HS-27A (cell line): ENCODE measurements at places on chromosomes 11 and 22.

GRCh38 chr11:119594639-119595249 lies 134.3 kb downstream of the NECTIN1 start:
- DNase-seq: peak; percentile 66

DNA sequence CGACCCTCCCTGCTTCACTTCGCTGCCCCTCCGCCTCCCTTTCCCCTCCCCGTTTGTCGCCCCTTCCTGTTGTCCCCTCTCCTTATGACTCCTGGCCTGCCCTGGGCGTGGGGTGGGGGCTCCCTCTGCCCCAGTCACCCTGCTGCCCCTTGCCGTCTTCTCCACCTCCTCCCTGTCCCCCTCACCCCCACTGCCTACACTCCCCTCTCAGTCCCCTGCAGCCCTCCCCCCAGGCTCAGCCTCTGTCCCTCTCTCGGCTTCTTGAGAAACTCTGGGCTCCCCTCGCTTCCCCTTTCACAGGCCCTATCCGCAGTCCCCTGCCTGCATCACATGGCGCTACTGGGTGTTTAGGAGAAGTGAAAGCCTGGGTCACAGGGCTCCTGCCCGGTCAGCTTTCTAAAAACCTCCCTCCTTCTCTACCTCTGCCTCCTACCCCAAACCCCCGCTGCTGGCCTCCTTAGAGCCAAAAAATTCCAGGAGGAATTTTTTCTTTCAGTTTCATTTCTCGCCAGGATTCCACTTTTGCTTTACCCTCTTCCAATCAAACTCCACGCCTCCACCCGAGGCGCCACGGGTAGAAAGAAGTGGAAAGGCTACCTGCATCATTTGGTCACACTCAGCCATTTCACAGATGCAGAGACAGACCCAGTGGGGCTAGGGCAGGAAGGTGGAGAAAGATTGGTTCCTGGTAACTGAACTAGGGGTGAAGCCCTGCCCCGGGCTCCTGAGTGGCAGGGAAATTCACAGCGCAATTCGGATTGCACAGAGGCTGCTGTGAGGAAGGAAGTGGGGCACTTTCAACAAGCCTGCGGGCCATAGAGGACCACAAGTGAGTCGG lies at the start of gene SLC15A3:
SLC15A3 (minus strand) TSS at position 273 of the 838 bp plus-strand sequence. CDS start 625 bp downstream, outside the sequence.
- DNase-seq: no peak

GRCh38 chr22:32623943-32624342 lies 149.3 kb downstream of the FBXO7 start:
- DNase-seq: peak; percentile 41

DNA sequence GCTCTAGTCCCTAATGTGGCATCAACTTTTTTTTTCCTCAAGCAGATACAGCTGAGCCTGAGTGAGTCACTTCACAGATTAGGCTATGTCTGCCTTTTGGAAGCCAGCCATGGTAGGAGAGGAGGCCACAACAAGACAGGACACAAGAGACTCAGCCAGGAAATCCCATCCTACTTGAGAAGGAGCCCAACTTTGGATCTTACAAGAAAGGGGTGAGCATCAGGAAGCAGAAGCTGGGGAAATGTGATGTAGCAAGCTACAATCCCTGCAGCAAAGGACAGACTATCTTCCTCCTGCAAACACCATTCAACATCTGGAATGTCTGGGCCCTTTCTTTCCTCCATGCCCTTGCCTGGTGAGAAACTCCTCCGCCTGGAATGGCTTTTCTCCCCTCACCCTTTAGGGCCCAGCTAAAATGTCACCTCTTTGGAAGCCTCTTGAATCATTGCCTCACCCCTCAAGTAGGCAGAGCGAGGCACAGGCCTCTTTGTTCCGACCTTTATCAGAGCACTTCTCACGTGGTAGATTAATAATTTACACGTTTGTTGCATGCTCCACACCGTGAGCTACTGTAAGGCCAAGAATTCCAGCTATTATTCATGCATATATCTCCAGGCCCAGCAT lies 156.4 kb upstream of the PITPNB start:
- peak; percentile 45 for DNase-seq

DNA sequence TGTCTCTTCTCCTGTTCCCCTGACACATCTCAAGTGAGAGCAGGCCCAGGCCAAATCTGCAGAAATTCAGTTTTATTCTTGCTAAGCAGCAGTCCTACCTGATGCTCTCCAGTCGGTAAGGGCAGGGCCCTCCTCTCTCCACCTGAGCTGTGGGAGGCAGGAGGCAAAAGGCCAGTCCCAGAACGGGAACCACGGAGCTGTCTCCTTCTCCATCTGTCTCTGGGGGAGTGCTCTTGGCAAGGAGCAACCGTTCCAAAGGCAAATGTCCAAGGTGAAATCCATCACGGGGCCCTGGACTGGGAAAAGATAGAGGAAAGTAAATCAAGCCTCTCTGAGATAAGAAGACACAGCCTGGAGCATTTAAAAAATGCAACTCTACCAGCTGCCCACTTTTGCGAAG lies 65.2 kb upstream of the CDON start:
- DNase-seq: no peak

GRCh38 chr11:65947133-65947532 lies 1.9 kb downstream of the TSGA10IP start:
- DNase-seq: no peak

- DNase-seq: no peak
These were observed 49.3 kb upstream of the IGLL5 start for GRCh38 chr22:22838148-22838786.

DNA sequence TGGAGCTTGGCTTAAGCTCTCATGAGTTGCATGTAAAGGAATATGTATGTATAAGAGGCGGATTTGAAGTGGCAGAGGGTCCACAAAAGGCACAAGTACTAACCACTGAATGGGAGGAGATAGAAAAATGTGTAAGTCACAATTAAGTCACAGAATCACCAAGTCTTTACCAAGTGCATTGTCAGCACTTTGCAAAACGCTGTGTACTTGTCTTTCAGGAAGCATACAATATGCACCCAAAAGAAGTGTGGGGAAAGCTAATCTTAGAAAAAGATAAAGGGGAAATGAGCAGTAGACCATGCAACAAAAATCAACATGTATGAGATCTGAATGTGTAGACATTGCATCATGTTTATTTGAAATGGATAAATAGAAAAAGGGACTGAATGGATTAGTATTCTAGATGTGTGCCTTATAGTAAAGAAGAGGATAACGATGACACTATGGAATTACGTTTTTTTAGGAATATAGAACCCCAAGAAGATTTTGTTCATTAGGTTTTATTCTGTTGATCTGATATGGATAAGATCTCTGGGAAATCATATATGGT lies 4.5 kb downstream of the CNTF start:
- no peak for DNase-seq

DNA sequence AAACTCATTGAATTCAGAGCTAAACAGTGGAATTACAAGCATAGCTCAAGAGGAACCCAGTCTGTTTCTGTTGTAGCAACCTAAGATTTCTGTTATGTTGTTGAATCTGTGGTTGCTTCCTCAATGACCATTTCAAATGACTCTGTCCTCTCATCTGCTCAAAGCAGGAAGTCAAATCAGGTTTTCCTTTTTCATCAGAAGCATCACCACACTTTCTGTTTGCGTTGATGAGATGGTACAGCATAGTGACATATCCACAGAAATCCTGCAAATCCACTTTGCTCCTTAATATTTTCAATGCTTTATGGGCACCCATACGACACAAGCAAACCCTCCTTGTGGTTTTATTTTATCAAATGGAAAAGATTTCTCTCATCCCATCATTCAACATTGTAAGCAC lies 12.6 kb upstream of the UCP2 start:
- no peak for DNase-seq

- no peak for DNase-seq
These were observed 83.0 kb downstream of the TMPRSS5 start for GRCh38 chr11:113623114-113623513.

- no peak for DNase-seq
These were observed 13.5 kb upstream of the CRY2 start for GRCh38 chr11:45833761-45834160.

DNA sequence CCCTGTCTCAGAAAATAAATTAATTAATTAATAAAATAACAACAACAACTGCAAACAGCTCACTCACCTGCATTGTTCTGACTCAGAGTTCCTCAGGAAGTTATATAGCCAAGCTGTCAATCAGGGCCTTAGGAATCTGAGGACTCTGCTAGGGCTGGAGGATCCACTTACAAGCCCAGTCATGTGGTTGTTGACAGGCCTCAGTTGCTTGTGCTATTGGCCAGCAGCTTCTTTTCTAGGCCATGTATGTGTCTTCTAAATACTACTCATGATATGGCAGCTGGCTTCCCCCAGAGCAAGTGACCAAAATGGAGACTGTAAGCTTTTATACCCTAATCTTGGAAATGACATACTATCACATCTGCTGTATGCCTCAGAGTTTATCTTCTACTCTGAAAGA lies 20.8 kb upstream of the ATP5MG start:
- no peak for DNase-seq

GRCh38 chr11:30876663-30877396 lies 290.7 kb upstream of the MPPED2 start:
- no peak for DNase-seq

- DNase-seq: no peak
These were observed 44.1 kb downstream of the RSF1 start for GRCh38 chr11:77776455-77776854.

- DNase-seq: no peak
These were observed 51.8 kb downstream of the SYN3 start for GRCh38 chr22:33006220-33006954.

DNA sequence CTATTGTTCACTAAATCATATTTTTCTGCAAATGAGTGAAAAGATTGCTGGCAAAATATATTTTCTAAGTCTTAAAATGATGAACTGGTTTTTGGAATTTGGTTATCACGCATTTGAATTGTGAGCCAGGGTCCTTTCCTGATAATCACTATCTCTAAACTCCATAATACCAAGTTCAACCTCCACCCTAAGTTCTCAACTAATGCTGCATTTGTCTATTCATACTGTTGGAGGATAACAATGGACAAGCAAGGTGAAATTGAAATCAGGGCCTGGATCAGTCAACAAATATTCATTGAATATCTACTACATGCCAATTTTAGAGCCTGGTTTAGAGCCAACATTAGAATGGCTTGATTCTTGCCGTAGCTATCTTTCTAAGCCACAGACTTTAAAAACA lies 4.7 kb upstream of the PCF11 start:
- no peak for DNase-seq
